ENCODE measurements at places on chromosomes 13 and 19. TPM values are rescaled to one million over a fixed set of nuclear protein-coding genes. Genes with fewer than 3 reads are reported as not detected.

- DNase-seq = no peak
Measured at GRCh38 chr19:4396949-4397783, 3.2 kb downstream of the SH3GL1 start.

- DNase-seq = no peak
Measured at GRCh38 chr13:113471844-113472243, 18.6 kb upstream of the ADPRHL1 start.

GRCh38 chr13:109989686-109990085 lies 203.3 kb upstream of the IRS2 start:
- DNase-seq = no peak

DNA sequence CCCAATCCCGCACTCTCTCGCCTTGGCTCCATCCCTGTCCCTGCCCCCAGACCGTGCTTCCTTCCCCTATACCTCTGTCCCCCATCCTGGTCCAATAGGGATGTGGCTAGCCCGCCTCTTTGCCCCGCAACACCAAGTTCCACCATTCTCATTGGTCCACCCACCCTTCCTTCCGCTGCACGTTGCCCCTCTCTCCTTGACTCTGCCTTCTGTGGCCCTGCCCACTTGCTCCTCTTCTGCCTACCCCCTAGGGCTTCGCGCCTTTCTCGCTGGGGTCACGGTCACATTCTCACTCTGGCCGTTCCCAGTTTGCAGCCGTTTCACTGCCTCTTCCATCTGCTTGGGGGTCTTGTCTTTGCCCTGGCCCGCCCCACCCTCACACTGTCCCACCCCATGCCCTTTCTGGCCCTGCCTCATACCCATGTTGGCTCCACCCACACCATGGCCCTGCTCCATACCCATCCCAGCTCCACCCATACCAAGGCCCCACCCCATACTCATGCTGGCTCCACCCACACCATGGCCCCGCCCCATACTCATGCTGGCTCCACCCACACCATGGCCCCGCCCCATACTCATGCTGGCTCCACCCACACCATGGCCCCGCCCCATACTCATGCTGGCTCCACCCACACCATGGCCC lies 4.5 kb upstream of the ARHGAP45 start:
- peak; percentile 72 for DNase-seq

GRCh38 chr13:111491021-111491420 lies 170.6 kb downstream of the TEX29 start:
- DNase-seq = no peak

GRCh38 chr13:87376081-87376480 lies 295.1 kb upstream of the SLITRK5 start:
- no peak for DNase-seq

The UQCR11 gene
- 174 TPM for total RNA-seq

The LSR gene
- total RNA-seq = 152 TPM

The FKRP gene
- total RNA-seq = 42.2 TPM

Data from H9 (cell line).